CD4-positive, alpha-beta T cell treated with Interferon gamma for 1 hour (primary cell): ENCODE measurements at places on chromosomes 6 and 20.
A peak's percentile ranks its signal among the peaks of the same experiment; 100 is the strongest.

GRCh38 chr6:3524456-3524855 lies 67.6 kb upstream of the SLC22A23 start:
- DNase-seq = no peak

- DNase-seq = no peak
These were observed 25.2 kb downstream of the SNPH start for GRCh38 chr20:1291191-1291741.

GRCh38 chr6:7138921-7139358 lies 31.2 kb downstream of the RREB1 start:
- DNase-seq = peak; percentile 71

GRCh38 chr20:51338692-51339440 lies 203.7 kb downstream of the NFATC2 start:
- no peak for DNase-seq

DNA sequence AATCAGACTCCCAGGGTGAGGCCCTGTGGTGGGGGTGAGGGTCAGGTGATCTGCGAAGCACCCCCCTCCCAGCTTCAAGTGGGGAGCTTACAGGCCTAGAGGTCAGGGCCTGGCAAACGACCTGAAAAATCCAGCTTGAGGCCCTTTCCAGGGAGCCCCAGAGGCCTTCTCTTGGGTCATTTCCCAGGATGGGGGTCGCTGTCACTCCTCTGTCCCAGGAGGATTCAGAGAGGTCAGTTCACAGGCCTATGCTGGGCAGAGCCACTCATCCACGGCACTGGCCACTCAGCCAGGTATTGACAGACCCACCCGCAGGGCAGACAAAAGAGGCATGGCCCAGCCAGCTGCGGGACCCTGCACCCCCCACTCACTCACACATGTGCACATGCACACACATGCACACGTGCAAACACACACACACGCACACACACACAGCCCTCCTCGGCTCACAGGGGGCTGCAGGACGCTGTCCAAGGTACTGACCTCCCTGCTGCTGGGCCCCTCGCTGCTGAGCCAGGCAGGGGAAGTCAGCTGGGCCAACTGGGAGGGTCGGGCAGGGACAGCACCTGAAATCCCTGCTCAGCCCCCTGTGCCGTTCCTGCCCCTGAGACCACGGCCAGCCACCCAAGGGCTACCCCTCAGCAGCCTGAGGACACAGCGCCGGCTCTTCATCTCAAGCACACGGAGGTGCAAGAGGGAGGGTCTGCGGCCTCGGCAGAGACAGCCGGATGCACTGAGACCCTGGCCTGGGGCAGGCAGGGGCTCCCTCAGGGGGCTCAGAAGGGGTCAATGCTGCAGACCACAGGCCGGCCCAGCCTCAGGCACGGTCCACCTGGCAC lies 113.8 kb downstream of the TAF4 start:
- DNase-seq = no peak
